Effector CD4-positive, alpha-beta T cell (primary cell): ENCODE measurements at places on chromosomes 11 and 22.

DNA sequence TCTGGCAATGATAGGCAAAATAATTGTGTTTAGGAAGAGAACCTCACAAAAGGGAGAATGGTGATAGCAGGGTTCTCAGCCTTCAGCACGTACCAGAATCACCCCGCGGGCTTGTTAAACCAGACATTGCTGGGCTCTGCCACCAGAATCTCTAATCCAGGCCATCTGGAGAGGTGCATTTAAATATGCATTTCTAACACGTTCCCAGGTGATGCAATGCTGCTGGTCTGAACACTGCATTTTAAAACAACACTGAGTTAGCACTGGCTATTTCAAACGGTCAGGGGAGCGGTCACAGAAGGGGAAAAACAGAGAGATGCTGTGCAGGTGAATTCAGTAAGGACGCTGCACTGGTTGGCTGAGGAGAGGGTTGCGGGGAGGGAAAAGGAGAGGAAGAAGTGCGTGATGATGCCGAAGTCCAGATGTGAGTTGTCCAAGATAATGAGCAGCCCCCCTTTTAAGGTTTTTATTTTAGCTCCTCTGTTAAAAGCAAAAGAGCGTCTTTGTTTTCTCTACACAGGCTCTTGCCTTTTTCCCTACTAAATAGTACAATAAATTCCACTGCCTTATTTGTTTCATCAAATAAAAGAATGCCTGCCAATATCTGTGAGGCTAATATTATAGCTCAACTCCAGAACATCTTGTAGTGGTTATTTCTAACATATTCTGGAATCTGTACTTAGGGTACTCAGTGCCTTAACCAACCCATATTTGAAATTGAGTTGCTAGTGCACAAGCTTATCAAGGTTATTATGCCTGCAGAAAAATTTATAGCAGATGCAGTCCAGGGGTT is 109.6 kb upstream of the POU2AF2 start:
- no peak for DNase-seq

GRCh38 chr22:35835267-35835997 is 117.8 kb downstream of the APOL5 start:
- DNase-seq, result no peak

- no peak for DNase-seq
Observed at GRCh38 chr11:91397134-91397468, 827.5 kb upstream of the FAT3 start.

- no peak for DNase-seq
Observed at GRCh38 chr11:93199616-93200015, 1.8 kb upstream of the SLC36A4 start.

- DNase-seq, result no peak
Observed at GRCh38 chr11:24932110-24933000, 435.5 kb downstream of the LUZP2 start.

- no peak for DNase-seq
Observed at GRCh38 chr22:36433318-36434231, 45.8 kb upstream of the MYH9 start.

GRCh38 chr11:21552911-21553310 is 640.0 kb upstream of the ANO5 start:
- DNase-seq, result no peak

DNA sequence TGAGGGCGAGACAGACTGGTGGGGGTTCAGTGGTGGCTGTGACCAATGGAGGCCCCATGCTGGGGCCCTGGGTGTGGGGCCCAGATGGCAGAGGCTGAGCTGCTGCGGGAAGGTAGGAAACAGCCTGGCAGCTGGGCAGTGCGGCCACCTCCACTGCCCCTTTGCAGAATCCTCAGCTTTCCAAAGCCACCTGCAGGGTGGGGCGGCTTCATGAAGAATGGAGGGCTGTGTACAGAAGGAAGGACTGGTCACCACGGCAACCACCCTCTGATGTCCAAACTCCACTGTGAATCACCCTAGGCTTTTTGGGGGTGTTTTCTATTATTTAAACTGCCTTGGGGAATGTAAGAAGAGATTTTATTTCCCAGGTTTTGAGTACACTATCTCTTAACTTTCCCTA is 166.3 kb upstream of the NAV2 start:
- no peak for DNase-seq

DNA sequence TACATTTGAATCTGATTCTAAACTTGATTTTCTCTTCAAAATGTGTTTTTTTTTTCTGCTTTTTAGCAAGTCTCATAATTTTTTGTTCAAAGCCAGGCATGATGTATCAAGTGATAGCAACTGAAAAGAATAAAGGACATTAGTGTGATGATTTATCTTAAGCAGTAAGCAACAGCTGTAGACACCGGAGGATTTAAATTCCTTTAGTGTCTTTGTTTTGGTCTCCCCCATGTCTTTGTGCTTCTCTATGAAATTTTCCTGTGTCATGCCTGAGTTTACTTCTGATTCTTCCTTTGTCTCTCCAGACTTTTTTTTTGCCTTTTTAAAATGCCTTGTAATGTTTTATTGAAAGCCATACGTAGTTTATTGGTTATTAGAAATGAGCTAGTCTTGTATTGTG is 934.2 kb upstream of the RAG2 start:
- no peak for DNase-seq

DNA sequence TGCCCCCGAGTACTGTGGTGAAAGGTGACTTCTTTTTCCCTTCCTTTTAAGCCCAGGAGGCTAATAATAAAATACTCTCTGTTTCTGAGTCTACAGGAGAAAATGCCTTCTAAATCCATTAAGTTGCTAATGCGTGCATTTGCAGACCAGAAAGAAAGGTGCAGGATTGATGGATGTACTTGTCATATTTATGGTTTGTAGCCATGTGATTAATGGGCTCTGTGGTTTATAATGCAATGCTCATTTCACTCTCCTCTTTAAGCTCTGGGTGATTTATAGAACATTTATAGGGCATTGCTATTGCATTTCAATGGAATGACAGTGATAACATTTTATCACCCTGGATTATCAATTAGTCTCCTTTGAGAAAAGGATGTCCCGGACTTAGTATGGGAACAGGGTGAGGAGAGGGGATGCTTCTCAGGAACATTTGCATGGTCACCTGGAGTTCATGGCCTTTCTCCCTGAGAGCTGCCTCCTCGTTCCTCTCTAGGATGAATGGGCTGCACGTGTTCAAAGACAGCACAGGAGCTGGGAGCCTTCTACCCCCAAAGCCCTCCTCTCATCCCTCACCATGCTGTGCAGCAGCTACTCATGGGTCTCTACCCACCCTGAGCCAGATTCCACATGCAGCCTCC is 82.8 kb upstream of the HMGXB4 start:
- no peak for DNase-seq

DNA sequence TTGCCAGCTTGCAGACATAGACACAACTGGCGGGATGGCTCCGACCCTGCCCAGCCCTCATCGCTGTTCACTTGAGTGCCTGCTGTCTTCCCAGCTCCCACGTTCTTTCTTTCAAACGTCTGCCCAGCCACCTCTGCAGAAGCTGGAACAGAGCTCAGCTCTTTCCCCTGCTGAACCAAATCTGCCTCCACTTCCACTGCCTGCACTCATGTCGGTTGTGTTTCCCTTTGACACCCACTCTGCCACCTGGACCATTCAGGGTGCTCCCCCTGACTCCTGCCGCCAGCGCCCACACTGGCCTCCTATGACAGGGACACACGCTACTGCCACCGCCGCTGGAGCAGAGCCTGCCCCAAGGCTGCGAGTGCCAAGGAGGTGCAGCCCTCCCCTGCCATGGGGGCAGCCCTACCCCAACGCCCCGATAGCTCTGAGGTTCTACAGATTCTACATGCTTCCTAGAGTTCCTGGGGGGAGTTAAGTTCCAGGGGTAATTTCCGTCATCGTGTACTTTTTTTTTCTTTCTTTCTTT is 37.9 kb downstream of the TST start:
- no peak for DNase-seq

DNA sequence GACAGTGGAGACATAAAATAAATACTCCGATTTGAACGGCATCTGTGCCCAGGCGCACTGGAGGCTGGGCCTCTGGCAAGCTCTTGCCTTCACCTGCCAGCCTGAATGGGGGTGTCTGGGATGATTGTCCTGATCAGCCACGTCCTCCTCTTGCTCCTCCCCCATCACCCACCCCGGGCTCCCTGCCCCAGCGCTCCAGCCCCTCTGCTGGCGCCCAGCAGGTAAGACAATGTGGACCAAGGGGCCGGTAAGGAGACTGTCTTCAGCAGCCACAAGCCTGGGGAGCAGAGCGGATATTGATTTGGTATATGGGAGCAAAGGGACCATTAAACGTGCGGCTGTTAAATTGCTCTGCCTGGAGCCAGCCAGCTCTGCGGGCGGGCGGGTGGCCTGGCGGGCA is 24.9 kb downstream of the WNT11 start:
- DNase-seq, result no peak

DNA sequence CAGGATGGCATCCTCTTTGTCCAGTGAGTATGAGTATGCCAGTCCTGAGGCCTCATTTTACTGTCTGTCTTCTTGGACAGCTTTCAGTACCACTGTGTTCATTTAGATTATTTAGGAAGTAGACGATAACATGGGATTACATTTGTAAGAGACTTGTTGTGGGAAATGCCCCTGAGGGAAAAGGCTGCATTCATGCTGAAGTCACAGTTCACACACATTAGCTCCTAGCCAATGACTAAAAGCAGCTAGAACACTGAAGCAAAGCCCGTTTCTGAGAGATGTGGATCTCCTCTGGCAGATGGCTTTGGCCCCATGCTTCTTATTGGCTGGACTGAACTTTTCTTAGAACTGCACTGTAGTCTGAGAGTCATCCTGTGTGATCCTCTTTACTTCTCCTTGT is 242.4 kb downstream of the FAM76B start:
- DNase-seq, result no peak

DNA sequence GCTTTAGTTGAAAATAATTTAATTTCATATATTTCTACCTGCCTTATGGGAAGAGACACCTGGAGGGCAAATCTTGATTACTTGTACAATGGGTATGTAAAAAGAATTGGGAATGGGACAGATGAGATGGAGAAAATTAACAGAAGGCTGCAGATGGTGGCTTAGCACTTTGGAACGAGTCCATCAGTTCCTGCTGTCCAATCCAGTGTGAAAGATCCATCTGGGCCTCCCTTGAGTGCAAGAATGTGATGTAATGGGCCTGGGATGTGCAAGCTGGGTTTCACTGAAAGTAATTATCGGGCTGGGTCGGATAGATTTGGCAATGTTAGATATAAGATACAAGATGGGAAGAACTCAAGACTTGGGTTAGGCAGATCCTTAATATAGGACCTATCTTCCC is 42.0 kb downstream of the CECR2 start:
- no peak for DNase-seq

DNA sequence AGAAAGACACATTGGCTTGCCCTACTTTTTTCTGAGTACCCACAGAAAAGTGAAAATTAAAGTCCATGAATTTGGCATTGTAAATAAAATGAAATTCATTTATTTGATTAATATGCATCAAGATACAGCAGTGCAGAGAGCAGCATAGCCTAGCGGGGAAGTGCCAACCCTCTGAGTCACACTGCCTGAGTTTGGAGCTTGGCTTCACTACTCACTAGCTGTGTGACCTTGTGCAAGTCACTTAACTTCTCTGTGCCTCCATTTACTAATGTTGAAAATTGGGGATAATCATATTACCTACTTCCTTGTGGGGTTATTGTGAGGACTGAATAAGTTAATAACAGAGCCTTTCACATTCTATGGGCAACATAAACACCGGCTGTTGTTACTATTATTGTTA is 111.5 kb upstream of the CSNK2A3 start:
- DNase-seq, result no peak

GRCh38 chr11:18676803-18677202 is 21.8 kb upstream of the TMEM86A start:
- no peak for DNase-seq

DNA sequence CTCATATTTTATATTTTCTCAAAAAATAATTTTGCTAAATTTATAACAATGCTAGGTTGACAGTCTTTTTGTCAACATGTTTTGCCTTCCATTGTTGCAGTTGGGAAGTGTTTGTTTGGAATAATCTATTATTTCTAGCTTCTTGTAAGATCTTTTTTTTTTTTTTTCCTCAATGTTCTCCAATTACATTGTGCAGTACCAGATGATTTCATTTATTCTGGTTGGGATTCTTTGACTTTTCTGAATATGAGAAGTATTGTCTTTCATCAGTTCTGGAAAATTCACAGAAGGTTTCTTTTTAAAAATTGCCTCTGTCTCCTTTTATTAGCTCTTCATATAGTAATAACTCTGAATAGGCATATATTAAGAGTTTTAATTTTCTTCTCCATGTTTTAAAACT is 245.4 kb downstream of the DYNC2H1 start:
- no peak for DNase-seq

- DNase-seq, result no peak
Observed at GRCh38 chr11:100619484-100619883, 67.6 kb upstream of the ARHGAP42 start.

DNA sequence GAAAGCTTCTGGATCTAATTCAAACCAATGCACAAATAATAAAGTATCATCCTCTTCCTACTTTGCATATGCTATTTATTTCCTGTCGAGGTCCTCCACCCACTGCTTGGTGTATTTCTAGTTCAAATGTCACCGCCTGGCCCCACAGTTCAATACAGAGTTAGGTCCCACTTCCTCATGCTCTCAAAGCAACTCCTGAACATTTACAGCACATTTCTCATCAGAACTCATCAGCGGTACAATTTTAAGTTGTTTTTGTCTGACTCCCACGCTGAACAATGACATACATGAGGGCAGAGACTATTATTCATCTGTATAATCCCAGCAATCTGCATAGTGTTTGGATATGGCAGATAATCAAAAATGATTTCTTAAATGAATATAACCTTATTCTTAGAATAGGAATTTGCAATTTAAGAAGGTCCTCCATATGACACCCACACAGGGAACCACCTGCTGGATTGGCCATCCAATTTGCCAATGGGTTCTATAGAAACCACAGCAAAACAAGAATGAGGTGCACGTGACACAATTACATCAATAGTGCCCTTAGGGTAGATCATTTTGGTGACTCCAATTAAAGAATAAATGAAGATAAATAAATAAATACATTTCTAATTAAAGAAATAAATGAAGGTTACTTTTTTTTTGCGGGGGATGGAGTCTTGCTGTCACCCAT is 54.2 kb downstream of the SLC25A17 start:
- DNase-seq, result no peak

- DNase-seq, result no peak
Observed at GRCh38 chr11:32659672-32660071, 76.0 kb downstream of the EIF3M start.

GRCh38 chr22:18994056-18994455 is 58.0 kb upstream of the PRODH start:
- DNase-seq, result no peak
